Endodermal cell (in vitro differentiated cells): ENCODE measurements at places on chromosomes 13 and 19. TPM values are rescaled to one million over a fixed set of nuclear protein-coding genes. Genes with fewer than 3 reads are reported as not detected.

Gene FXYD1
- total RNA-seq, result 0.86 to 1.4 TPM in 2 of 3 replicates, not detected in the other

Gene CEACAM6
- not detected in 2 replicates for total RNA-seq

Gene PABPC3
- total RNA-seq, result 0.15 to 0.33 TPM in 2 of 3 replicates, not detected in the other

Gene NLRP8
- total RNA-seq, result not detected in 3 replicates

Gene LILRB1
- not detected in 2 replicates for total RNA-seq

Gene ZNF430
- total RNA-seq, result 11.6 and 14.6 TPM in 2 replicates

Gene RRAS
- 5.7 to 20.6 TPM (median 7.3 TPM) in 3 replicates for total RNA-seq

Gene TPT1
- 2,586 and 2,663 TPM in 2 replicates for total RNA-seq

- H3K4me1 ChIP-seq, result no peaks in the 10 kb centered on the region
- H3K27ac ChIP-seq, result no peak overlapping the region
- H3K27me3 ChIP-seq, result no peaks in the 10 kb centered on the region
- H3K36me3 ChIP-seq, result no peaks in the 10 kb centered on the region
- H3K4me3 ChIP-seq, result peak overlapping the region; percentile 75
Observed at GRCh38 chr19:17391371-17392151, 2.4 kb downstream of the CCDC194 start.

- peak; percentile 82 for DNase-seq
- H3K4me1 ChIP-seq, result no peaks in the 10 kb centered on the region
- H3K4me3 ChIP-seq, result peak within 1 kb of the TSS; percentile 87
- H3K36me3 ChIP-seq, result peaks cover 10% of the 10 kb centered on the region
- peak within 1 kb of the TSS; percentile 24 for H3K27ac ChIP-seq
Observed at GRCh38 chr19:45250832-45251451, at the start of gene MARK4. Gene MARK4 (plus strand): TSS chr19:45251271. CDS start chr19:45251589, 318 bp downstream.

- no peaks in the 10 kb centered on the region for H3K27me3 ChIP-seq
- H3K27ac ChIP-seq, result no peak overlapping the region
- no peaks in the 10 kb centered on the region for H3K36me3 ChIP-seq
- H3K4me3 ChIP-seq, result no peak overlapping the region
Observed at GRCh38 chr19:48543121-48543710, 8.8 kb upstream of the SULT2B1 start.

DNA sequence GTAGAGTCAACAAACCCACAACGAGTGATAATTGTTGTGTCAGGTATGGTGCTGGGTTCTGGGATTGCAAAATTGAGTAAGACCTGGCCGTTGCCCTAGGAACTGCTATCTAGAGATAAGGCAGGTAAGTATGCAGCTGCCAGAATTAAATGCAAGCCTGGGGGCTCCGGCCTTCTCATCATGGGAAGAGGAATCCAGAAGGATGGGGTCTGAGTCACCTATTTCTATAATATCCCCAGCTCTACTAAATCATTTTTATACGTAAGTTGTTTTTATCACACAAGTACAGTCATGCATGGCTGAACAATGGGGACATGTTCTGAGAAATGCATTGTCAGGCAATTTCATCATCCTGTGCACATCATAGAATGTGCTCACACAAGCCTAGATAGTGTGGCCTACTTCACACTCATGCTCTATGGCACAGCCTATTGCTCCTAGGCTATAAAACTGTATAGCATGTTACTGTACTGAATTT lies 203.0 kb downstream of the KLF5 start:
- peak; percentile 73 for DNase-seq
- H3K4me1 ChIP-seq, result peaks cover 37% of the 10 kb centered on the region
- H3K4me3 ChIP-seq, result no peak overlapping the region
- H3K27me3 ChIP-seq, result no peaks in the 10 kb centered on the region

GRCh38 chr13:41822560-41822959 lies 138.3 kb downstream of the VWA8 start:
- no peak for DNase-seq
- H3K36me3 ChIP-seq, result peaks cover 14% of the 10 kb centered on the region
- H3K27ac ChIP-seq, result no peak overlapping the region
- no peak overlapping the region for H3K4me3 ChIP-seq
- no peaks in the 10 kb centered on the region for H3K27me3 ChIP-seq
- peaks cover 4% of the 10 kb centered on the region for H3K4me1 ChIP-seq

GRCh38 chr19:44792281-44792680 lies 14.6 kb downstream of the CBLC start:
- H3K4me3 ChIP-seq, result no peak overlapping the region
- DNase-seq, result no peak
- H3K27me3 ChIP-seq, result no peaks in the 10 kb centered on the region
- no peaks in the 10 kb centered on the region for H3K36me3 ChIP-seq

- peaks cover 4% of the 10 kb centered on the region for H3K36me3 ChIP-seq
- peak; percentile 73 for DNase-seq
- no peaks in the 10 kb centered on the region for H3K4me1 ChIP-seq
- H3K4me3 ChIP-seq, result peak overlapping the region; percentile 53
- H3K27me3 ChIP-seq, result peaks cover 28% of the 10 kb centered on the region
Observed at GRCh38 chr19:45497791-45498190, 452 bp upstream of the PPM1N start.

DNA sequence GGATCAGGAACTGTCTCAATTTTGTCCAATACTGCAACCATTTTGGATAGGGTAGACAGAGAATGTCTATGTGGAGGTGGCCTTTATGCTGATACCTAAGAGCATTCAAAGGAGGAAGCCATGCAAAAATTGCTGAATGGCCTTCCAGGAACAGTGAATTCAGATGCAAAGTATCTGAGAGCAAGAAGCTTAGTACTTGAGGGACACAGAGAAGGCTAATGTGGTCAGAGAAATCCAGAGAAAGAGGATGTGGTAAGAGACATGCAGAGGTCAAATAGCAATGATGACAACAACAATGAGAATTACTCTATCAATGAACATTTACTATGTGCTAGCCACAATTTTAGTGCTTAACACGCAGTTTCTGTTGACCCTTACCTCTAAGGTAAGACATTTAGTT lies 785.6 kb upstream of the KLHL1 start:
- no peaks in the 10 kb centered on the region for H3K27me3 ChIP-seq
- H3K4me1 ChIP-seq, result no peaks in the 10 kb centered on the region
- no peak overlapping the region for H3K27ac ChIP-seq

GRCh38 chr13:71770710-71771109 lies 96.3 kb downstream of the DACH1 start:
- no peak for DNase-seq
- no peak overlapping the region for H3K4me3 ChIP-seq
- H3K27ac ChIP-seq, result no peak overlapping the region
- H3K27me3 ChIP-seq, result no peaks in the 10 kb centered on the region

GRCh38 chr13:41590122-41590521 lies 132.8 kb downstream of the RGCC start:
- no peak overlapping the region for H3K27ac ChIP-seq
- no peaks in the 10 kb centered on the region for H3K4me1 ChIP-seq
- no peak overlapping the region for H3K4me3 ChIP-seq

- H3K4me3 ChIP-seq, result no peak overlapping the region
- DNase-seq, result peak; percentile 83
- no peaks in the 10 kb centered on the region for H3K4me1 ChIP-seq
- H3K27ac ChIP-seq, result no peak overlapping the region
Observed at GRCh38 chr19:15631817-15632216, 8.9 kb upstream of the CYP4F3 start.

DNA sequence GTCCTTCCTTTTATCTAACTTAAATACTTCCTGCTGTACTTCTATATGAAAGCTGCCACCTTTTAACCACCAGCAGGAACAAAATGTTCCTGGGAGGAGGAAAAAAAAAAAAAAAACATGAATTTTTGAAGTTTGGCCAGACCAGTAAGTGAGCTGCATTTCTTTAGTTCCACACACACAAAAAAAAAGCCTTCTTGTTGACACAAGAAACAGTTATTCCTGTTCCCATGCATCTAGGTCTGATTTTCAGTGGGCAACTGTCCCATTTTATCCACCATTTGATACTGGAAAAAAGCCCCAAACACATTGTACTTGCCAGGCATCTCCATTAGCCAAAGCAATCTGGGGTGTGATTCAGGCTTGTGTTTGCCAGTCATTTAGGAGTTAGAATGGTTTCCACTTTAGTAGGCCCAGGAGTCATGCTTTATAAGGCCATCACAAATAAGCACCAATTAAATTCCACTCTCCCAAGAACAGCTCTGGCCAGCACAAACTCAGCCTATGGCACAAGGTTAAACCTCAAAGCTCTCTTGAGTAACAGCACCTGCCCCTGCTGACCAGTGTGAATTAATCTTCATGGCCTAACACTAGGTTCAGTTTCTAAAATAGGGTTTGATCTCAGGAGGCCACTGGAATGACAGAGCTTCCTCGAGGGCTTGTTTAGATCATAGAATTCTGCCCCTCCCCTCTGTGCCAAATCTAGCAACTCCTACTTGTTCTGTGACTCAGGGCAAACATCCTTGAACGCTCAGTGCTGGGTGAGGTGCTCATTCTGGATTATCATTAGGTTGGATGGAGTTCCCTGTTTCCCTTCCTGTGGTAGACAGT lies 67.1 kb downstream of the NUFIP1 start:
- DNase-seq, result no peak
- no peaks in the 10 kb centered on the region for H3K4me1 ChIP-seq
- H3K27ac ChIP-seq, result no peak overlapping the region
- peaks cover 11% of the 10 kb centered on the region for H3K27me3 ChIP-seq

DNA sequence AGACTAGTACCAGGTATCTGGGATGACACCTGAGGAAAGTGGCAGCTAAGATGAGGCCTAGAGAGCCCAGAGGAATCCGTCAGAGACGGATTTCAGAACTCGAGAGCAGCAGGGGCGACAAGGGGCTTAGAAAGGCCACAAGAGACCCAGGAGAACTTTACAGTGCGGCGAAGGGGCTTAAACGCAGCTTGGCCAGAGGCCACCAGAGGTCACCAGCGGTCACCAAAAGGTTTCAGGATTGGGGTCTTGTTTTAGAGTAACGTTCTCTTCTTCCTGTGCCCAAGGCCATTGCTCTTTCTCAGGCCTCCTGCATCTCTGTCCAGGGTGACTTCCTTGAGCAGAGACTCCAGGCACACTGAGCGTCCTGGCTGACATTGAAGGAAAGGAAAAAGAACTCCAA lies 2.2 kb downstream of the ZSCAN22 start:
- H3K27me3 ChIP-seq, result no peaks in the 10 kb centered on the region
- no peak overlapping the region for H3K27ac ChIP-seq
- DNase-seq, result peak; percentile 92
- H3K4me3 ChIP-seq, result peak overlapping the region; percentile 99
- peaks cover 12% of the 10 kb centered on the region for H3K4me1 ChIP-seq

DNA sequence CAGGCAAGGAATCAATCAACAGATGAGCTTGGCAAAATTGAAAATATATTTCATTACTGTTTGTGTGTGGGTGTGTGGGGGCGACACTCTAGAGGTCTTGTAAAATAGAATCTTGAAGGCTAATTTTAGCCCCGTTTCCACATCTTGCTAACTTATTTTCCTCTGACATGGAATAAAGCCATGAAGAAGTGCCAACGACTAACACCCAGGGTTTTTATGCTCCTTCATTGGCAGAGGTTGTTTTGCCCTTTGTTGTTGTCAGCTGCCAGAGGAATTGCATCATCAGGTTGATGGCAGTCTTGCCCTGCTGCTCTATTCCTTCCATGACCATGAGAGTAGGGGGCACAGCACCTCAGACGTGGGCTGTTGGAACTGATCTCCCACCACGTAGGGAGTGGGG lies 30.6 kb upstream of the FAM216B start:
- H3K4me1 ChIP-seq, result no peaks in the 10 kb centered on the region
- H3K36me3 ChIP-seq, result no peaks in the 10 kb centered on the region
- no peak for DNase-seq
- no peaks in the 10 kb centered on the region for H3K27me3 ChIP-seq
- no peak overlapping the region for H3K27ac ChIP-seq

- no peaks in the 10 kb centered on the region for H3K4me1 ChIP-seq
- H3K36me3 ChIP-seq, result peaks cover 10% of the 10 kb centered on the region
- no peak overlapping the region for H3K27ac ChIP-seq
Observed at GRCh38 chr13:39688699-39689405, 33.4 kb downstream of the COG6 start.

- H3K4me1 ChIP-seq, result no peaks in the 10 kb centered on the region
- H3K36me3 ChIP-seq, result no peaks in the 10 kb centered on the region
- peak; percentile 41 for DNase-seq
- H3K27ac ChIP-seq, result no peak overlapping the region
- no peaks in the 10 kb centered on the region for H3K27me3 ChIP-seq
- no peak overlapping the region for H3K4me3 ChIP-seq
Observed at GRCh38 chr19:19111967-19112580, 26.2 kb downstream of the TMEM161A start.

- DNase-seq, result no peak
- no peak overlapping the region for H3K27ac ChIP-seq
- no peaks in the 10 kb centered on the region for H3K4me1 ChIP-seq
- H3K27me3 ChIP-seq, result no peaks in the 10 kb centered on the region
Observed at GRCh38 chr13:33235564-33235963, 50.0 kb downstream of the STARD13 start.

- no peaks in the 10 kb centered on the region for H3K27me3 ChIP-seq
- no peaks in the 10 kb centered on the region for H3K36me3 ChIP-seq
- H3K27ac ChIP-seq, result no peak overlapping the region
- H3K4me3 ChIP-seq, result no peak overlapping the region
Observed at GRCh38 chr19:47305309-47305751, 4.3 kb upstream of the C5AR1 start.

DNA sequence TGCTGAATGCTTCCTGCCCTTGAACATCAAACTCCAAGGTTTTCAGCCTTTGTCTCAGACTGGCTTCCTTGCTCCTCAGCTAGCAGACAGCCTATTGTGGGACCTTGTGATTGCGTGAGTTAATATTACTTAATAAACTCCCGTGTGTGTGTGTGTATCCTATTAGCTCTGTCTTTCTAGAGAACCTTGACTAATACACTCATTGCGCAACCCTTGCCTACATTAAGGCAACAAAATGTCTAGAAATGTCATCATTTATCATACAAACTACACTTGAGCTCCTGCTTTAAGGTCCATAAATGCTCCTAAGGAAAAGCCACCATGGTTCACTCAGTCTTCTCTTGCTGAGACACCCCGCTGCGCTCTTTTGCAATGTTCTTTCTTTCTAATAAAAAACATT lies 2861.0 kb downstream of the PCDH9 start:
- no peak overlapping the region for H3K4me3 ChIP-seq
- no peaks in the 10 kb centered on the region for H3K36me3 ChIP-seq
- H3K27me3 ChIP-seq, result no peaks in the 10 kb centered on the region
- H3K27ac ChIP-seq, result no peak overlapping the region
- DNase-seq, result no peak
- no peaks in the 10 kb centered on the region for H3K4me1 ChIP-seq

DNA sequence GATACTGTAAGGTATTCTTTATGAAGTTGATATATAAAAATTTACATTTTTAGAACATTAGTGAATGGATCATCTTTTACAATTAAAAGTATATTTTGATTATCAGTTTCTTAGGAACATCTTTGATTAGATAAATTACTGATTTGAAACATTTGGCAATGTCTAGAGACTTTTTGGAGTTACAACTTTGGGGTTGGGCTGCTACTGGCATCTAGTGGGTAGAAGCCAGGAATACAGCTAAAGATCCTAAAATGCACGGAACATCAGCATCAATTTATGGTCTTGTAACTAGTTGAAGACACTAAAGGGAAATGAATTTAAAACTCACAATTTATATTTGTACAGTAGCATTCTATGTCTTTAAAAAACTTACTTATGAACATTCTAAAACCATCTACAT lies 19.9 kb downstream of the POMP start:
- no peak overlapping the region for H3K4me3 ChIP-seq
- no peak overlapping the region for H3K27ac ChIP-seq
- no peak for DNase-seq
- H3K27me3 ChIP-seq, result no peaks in the 10 kb centered on the region

- no peak for DNase-seq
- no peaks in the 10 kb centered on the region for H3K4me1 ChIP-seq
- H3K36me3 ChIP-seq, result no peaks in the 10 kb centered on the region
- H3K4me3 ChIP-seq, result no peak overlapping the region
Observed at GRCh38 chr19:17020823-17021222, 5.8 kb downstream of the CPAMD8 start.

- H3K36me3 ChIP-seq, result no peaks in the 10 kb centered on the region
- no peaks in the 10 kb centered on the region for H3K27me3 ChIP-seq
- H3K4me1 ChIP-seq, result no peaks in the 10 kb centered on the region
- no peak overlapping the region for H3K27ac ChIP-seq
- no peak overlapping the region for H3K4me3 ChIP-seq
- no peak for DNase-seq
Observed at GRCh38 chr13:25111585-25111956, 15.6 kb downstream of the PABPC3 start.
